ENCODE measurements at places on chromosomes 2 and 18.

- no peak for DNase-seq
Measured at GRCh38 chr18:79479761-79480161, 84.0 kb downstream of the NFATC1 start.

DNA sequence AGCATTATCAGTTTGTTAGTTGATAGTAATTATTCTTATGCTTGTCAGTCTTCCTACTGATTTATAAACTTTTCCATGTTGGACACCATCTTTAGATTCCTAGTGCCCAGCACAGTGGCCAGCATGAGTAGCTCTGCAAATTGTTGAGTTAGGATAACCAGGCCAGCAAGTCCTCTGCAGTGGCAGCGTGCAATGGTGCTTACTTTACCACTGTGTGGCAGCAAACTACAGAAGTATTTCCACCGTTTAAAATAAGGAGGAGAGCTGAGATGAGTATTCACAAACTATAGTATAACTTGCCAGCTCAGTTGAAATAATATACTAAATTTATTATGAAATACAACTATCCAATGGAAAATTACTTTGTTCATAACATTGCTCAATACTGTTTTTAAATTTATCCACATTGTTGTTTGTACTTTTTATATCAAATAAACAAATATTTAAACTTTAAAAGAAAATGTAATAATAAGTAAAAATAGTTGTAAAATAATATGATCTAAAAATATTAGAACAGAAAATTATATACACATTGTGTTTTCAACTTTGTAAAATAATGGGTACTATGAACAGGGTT, 9.3 kb upstream of the THADA start:
- peak; percentile 53 for DNase-seq

DNA sequence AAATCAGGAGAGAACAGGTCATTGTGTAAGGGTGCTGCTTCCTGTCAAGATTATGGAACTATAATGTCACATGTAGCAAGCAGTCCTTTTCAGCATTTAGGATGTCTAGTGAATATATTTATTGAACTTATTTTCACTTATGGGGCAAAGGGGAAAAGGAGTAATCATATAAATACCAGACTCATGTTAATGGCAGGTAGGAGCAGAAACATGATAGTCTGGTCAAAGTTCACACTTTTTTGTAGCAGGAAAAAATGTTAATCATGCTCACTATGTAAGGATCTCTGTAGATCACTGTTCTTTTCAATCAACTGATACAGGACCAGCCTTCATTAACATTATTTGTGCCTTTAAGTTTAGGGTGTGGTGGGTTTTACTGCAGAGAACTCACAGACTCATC, 219.0 kb downstream of the STK39 start:
- peak; percentile 5 for DNase-seq

- no peak for DNase-seq
Measured at GRCh38 chr2:121998751-121999150, 243.3 kb downstream of the TSN start.

GRCh38 chr2:200863782-200864175, 679 bp downstream of the CLK1 start:
- DNase-seq: peak; percentile 46

DNA sequence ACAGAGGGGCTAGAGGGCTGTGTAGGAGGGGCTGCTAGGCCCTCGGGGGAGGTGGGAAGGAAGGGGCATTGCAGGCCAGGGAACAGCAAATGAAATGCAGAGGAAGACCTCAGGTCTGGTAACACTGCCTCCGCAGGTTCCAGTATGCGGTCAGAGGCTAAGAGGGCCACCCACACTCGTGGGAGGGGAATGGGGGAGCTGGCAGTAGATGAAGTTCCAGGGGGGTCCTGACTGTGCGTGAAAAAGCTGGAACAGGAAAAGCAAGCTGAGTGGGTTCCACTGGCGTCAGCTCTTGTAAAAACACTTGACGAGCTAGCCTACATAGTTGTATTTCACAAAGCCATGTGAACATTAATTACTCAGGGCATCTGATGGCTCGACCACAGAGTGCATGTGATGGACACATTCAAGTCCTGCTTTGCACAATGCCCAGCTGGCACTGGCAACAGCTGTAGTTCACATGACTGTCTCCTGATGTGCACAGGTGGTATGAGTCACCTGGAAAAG, 29.0 kb upstream of the PTPN4 start:
- DNase-seq: no peak

DNA sequence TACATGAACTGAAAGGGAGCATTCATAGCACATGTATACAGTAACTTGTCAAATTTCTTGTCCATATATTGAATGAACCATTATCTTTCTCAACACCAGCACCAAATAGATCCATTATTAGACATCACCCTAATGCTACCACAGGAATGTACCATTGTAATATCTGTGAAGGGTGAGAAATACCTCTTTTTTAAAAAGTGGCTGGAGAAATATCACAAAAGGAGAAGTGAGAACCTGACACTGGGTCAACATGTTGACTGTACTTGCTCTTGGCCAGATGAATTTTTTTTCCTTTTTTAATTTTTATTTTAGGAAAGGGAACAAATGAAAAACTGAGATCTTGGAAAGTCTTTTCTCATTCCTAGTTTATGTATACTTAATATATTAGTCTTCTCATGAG, 63.5 kb downstream of the CAVIN2 start:
- DNase-seq: no peak

- no peak for DNase-seq
Measured at GRCh38 chr2:31784868-31785267, 204.1 kb upstream of the SRD5A2 start.

DNA sequence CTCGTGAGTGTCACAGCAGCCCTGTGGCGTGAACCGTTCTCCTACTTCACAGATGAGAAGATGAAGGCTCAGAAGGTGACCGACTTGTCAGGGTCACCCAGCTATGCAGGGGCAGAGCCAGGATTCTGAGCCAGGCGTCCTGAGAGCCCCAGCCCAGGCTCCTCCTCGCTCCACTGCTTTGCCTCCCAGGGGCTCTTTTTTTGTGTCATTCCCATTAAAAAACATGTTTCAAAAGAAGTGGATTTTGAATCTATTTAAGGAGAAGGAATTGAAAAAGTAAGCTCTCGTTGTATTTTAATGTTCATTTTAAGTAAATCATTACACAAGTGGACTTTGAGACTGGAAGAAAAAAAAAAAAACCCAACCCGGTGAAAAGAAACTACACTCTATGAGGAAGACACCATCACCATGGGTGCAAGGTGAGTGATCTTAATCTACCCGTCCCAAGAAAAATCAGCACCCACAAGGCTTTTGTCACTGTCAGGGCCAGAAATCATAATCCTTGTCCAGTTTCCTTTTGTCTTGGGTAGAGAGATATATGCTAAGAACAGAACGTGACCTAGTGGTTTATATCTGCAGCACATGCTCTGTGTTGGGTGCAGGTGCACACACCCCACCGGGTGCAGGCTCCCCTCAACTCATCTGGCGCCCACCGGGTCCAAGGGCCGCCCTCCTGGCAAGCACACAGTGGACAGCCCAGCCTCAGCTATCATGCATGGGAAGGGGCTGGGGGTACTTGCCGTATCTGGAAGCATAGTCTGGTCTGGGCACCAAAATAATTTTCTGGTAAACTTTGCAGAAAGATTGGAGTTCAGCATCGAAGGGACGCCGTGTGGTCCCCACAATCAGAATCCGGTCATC, 73.5 kb upstream of the ASB18 start:
- DNase-seq: no peak

- peak; percentile 57 for DNase-seq
Measured at GRCh38 chr18:27808683-27809082, 368.2 kb downstream of the CDH2 start.

DNA sequence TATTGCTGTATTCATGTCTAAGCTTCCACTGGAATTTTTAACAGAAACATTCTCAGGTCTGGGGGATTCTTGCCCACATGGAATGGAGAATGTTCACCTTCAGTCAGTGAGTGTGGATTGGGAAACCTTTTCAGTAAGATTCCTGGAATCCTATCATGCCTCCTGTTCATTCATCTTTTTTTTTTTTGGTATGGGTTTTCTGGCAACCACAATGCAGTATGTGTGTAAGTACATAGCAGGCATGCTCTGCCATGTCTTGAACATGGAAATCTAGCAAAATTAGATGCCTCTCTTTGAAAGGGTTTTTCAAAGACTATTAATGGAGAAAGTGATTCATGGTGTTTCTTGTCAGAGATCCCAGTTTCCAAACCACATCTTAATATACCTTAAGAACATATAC, 176.5 kb downstream of the LTBP1 start:
- no peak for DNase-seq

- peak; percentile 85 for DNase-seq
Measured at GRCh38 chr2:188629753-188630527, 338.3 kb downstream of the GULP1 start.

DNA sequence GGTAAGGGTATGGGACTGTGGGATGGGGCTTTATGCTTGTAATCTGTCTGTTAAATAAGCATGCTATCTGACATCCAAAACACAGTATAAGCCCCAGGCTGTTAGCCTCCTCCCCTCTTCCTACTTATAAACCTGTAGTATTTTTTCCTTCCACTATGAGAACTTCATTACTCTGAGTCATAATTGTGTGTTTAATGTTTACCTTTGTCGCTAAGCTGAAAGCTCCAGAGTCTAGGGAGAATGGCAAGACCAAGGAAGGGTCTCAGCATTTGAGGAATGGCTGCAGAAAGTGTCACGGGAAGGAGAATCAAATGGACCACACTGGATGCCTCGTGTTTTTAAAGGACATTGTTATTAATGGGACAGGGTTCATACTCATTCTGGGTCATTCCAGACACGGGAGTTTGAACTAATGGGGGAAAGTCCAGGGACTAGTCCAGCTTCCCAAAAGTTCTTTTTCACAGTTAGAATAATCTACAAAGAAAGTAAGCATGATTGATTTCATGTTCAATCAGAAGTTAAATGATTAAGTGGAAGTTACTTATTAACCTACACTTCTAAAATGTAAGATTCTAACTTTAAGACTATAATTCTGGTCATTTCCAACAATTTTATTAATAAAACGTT, 292.2 kb downstream of the AFF3 start:
- DNase-seq: peak; percentile 39

GRCh38 chr2:140041239-140041638, 1261.0 kb upstream of the NXPH2 start:
- DNase-seq: no peak

- peak; percentile 26 for DNase-seq
Measured at GRCh38 chr2:164840458-164840929, 1.1 kb downstream of the COBLL1 start.

DNA sequence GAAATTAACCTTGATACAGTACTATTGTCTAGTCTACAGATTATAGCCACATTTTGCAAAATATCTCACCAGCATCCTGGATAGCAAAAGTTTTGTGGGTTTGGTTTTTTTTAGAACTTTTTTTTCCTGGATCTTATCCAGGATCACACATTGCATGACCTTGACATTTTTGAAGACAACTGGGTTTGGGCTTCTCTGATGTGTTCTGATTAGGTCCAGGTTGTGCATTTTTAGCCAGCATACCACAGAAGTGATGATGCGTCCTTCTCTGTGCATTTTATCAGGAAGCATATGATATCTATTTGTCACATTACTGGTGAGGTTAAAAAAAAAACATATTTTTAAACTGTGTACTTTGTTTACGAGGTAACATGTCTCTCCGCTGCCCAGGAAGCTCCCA, 221.0 kb upstream of the OSR1 start:
- peak; percentile 44 for DNase-seq

DNA sequence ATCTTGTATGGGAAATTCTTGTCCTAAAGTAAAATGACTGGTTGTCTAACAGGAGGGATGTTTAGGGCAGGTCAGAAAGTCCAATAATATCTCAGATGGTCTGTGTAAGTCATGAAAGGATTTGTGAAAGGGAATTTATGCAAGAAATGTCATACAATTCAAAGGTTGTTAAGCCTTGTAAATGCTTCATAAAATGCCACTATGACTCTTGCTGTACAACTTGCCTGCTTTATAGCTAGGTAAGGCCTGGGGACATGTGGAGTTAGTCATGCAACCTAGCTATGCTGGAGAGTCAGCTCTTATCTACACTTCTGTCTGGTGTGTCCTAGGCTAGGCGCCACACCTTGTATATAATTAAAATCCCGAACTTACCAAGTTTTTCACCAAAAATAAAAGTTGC, 36.9 kb upstream of the VWA3B start:
- DNase-seq: no peak

GRCh38 chr2:26911911-26912861, 58.3 kb upstream of the MAPRE3 start:
- DNase-seq: peak; percentile 28

- DNase-seq: no peak
Measured at GRCh38 chr2:179729966-179730365, 131.4 kb downstream of the ZNF385B start.
